ENCODE measurements at places on chromosomes 5 and 9.

GRCh38 chr5:31362931-31363568 lies 168.8 kb downstream of the DROSHA start:
- no peak for DNase-seq

DNA sequence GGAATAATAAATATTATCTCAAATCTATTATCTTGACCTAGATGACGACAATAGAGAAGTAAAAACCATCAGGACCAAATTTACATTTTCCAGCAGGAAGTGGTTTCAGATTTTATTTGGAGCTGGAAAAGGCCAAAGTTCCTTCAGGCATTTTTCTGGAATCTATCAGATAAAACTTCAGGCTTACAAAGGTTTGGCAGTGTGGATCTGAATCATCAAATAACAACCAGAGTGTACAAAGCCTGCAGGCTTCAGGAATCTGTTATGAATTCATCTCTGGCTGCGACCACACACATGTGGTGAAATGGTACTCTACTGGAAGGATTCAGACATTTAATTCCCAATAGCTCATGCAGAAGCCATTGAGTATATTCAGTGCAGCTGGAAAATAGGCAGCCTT lies 726.4 kb upstream of the GRAMD2B start:
- DNase-seq, result peak; percentile 83

- no peak for DNase-seq
Observed at GRCh38 chr9:135665795-135666189, 2.7 kb downstream of the LCN9 start.

- DNase-seq, result no peak
Observed at GRCh38 chr9:93582115-93582514, 5.7 kb downstream of the PHF2 start.

GRCh38 chr9:4850603-4851310 lies 58.0 kb downstream of the RCL1 start:
- no peak for DNase-seq

GRCh38 chr5:14457476-14457875 lies 124.1 kb upstream of the OTULINL start:
- DNase-seq, result no peak

DNA sequence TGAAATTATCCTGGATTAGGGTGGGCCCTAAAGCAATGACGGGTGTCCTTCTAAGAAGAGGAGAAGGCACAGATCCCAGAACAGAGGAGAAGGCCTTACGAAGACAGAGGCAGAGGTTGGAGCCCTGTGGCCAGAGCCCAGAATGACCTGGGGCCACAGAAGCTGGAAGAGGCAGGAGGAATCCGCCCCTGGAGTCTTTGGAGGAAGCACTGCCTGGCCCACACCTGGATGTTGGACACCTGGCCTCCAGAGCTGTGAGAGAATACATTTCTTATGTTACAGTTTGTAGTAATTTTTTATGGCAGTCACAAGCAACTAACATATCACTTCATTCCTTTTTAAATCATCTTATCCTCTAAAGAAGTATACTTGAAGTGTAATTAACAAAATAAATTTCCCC lies 8.5 kb downstream of the MRPL36 start:
- no peak for DNase-seq

- DNase-seq, result no peak
Observed at GRCh38 chr5:107639990-107640389, 30.7 kb downstream of the EFNA5 start.

- DNase-seq, result no peak
Observed at GRCh38 chr9:24801344-24801743, 255.6 kb upstream of the IZUMO3 start.

All from BJ (cell line).